ENCODE measurements at places on chromosomes 2 and 18. TPM values are rescaled to one million over a fixed set of nuclear protein-coding genes. Genes with fewer than 3 reads are reported as not detected.

DNA sequence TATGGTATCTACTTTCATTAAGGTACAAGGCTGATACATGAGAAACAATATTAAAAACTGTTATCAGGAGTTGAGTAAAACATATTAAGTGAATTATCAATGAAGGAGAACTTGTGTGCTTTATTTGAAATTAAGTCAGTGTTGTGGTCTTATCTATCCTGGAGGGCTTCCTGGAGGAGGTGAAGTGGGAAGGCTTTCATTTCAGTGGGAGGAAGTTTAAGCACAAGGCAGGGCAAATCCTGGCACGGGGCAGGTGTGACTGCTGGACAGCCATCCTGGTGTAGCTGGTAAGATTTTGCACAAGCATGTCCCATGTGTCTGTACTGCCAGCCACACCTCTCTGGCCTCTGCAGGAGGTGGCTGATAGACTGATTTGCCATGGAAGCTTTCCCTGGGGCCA lies 159.7 kb upstream of the SKOR2 start:
- DNase-seq, result no peak

The GMCL1 gene
- 6.2 TPM for polyA plus RNA-seq

GRCh38 chr2:186399082-186399644 lies 86.9 kb upstream of the ZC3H15 start:
- no peak for DNase-seq

GRCh38 chr2:96409820-96410164 lies 74.2 kb downstream of the NCAPH start:
- DNase-seq, result peak; percentile 44

- no peak for DNase-seq
These were observed 23.7 kb downstream of the RTP5 start for GRCh38 chr2:241893265-241893664.

Measured in SK-N-SH (cell line).